ENCODE measurements at places on chromosomes 7 and 10.

DNA sequence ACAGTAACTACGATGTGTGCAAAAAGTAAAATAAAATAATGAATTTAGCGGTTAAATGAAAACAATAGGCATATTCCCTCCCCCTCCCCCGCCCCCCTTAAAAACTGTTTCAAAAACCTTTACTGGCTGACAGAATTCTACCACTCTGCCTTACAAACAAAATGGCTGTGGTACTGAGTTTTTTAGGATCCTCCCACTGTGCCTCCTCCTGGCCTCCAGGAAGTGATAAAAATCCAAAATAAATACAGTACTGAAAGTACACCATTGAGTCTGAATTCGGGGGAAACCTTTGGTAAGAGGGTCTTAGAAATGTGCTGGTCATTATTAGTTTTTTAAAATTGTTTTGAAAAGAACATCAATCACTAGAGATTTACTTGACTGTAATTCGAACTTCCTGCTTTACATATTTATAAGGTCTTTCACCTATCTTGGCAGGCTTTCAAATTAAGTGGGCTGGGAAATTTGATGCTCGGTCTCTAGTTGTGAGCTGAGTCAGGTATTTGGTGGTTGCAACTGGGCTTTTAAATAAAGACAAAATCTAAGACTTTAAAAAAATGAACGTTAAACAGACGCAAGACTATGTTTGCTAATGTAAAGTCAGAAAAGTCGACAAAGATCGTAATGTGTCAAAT lies 32.5 kb upstream of the EPC1 start:
- DNase-seq = peak; percentile 15

DNA sequence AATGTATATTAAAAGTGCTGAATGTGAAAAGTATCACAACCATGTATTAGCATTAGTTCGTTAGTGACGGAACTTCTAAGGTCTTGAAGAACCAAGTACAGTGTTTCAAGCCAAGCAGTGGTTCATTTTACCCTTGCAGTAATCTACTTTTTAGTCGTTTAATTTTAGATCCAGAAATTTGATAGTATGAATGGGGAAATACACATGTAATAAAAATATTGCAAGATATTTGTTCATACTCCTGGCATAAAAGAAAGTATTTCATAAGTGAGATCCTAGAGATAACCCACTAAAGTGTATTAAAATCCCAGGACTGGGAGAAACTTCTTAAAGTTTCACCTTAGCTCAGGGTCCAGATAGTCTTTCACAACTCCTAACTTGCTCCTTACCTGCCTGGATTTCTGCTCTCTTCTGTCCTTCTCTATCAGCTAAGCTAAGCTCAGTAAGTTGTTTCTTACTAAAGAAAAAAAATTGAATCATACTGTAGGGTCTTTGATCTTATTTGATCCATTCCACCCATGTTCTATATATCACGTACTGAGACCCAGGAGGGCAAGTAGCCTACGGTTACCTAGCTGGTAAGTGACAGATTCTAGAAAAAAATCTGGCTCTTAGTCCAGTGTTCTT lies 1.5 kb downstream of the BCAP29 start:
- DNase-seq = no peak

- no peak for DNase-seq
Measured at GRCh38 chr7:104857458-104858425, 156.3 kb upstream of the KMT2E start.

DNA sequence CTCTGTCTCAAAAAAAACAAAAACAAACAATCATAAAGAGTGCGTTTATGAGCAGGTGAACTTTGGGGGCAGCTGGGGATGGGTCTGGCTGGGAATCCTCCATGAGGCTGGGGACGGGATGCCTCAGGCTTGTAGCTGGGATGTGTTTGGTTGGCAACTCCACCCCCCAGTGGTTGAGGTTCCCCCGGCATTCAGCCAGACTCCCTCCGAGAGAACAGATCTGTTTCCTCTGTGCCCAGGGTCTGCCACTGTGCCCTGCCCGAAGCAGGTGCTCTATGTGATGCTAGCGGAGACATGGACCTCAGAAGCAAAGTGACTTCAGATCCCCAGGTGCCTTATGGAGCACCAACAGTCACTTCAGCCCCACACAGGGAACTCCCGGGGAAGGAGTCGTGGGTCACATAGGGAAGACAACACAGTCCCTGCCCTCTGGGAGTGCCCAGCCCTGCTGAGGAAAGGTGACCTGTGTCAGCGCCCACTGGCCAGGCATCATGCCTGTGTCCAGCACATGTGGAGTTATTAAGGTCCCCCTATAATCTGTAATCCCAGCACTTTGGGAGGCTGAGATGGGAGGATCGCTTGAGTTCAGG lies 29.3 kb upstream of the GTF2IRD1 start:
- no peak for DNase-seq

- no peak for DNase-seq
Measured at GRCh38 chr10:36256948-36257356, 614.9 kb upstream of the FZD8 start.

- DNase-seq = no peak
Measured at GRCh38 chr7:70693686-70694433, 438.1 kb upstream of the GALNT17 start.

GRCh38 chr10:3526727-3527501 lies 258.1 kb downstream of the KLF6 start:
- DNase-seq = no peak

DNA sequence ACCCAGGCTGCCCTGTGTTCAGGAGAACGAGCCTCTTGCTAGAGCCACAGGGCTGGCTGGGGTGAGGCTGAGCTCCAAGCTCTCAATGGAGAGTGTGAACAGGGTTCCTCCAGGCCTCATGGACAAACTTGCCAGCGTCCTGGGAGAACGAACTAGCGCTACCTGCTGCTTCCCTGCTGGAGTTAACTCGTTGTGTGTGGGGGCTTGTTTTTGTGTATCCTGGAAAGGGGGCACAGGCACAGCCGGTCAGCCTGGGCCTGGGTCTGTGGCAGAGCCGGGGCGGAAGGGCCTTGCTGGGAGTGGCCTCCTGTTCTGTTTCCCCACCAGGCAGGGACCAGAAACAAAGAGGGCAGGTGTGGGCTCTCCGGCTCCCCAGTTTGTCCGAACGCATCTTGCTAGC lies 259.2 kb downstream of the DNAJB6 start:
- DNase-seq = no peak

DNA sequence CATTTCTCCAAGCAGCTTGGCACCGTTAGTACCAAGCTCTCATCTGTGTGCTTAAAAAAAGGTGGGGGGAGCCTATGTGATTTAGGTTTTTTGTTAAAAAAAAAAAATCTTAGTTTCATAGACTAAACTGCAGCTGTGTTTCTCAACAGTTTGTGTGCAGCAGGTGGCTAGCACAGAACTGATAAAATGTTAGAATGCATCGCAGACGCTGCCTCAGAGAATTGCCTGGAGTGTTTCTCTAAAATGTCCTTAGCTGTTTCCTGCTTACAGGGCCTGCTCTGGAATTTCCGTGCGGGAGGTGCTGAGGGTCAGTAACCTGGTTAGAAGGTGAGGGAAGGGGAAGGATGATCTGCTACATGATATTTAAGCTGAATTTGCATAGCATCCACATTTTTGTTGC lies 268.9 kb downstream of the PLXDC2 start:
- no peak for DNase-seq

DNA sequence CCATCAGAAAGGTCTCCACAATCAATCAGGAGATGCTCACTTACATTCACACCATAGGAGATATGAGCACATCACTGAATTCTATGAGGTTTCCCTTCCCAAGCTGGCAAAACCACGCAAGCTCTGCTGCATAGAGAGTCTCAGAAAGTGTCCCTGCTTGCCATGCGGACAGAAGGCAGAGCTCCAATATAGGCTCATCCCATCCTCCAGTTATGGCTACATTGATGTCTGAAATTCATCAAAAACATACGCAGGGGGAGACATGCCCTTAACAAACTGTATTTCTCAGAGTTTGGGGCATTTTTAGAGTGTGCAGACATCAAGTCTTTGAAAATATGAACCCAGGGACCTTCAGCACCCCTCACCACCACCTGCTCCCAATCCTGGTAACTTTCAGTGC lies 2.9 kb downstream of the C10orf90 start:
- no peak for DNase-seq

GRCh38 chr7:31910191-31910590 lies 160.0 kb downstream of the PDE1C start:
- DNase-seq = no peak

- DNase-seq = no peak
Measured at GRCh38 chr7:4240520-4241303, 441.4 kb upstream of the FOXK1 start.

DNA sequence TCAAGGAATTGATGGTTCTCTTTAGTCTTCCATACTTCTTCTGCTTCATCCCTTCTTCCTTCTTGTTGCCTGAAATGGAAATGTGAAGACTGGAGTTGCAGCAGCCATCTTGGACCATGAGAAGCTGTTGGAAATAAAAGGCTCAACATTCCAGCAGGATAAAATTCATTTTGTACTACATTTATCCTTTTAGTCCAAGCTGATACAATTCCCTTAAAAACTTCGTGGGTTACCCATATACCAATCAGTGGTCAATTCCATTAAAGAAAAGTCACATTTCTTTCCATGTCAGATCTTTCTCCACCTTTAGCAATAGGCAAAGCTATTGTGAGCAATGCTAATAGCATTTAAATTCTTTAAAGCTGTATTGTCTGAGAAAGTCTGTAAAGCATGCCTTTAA lies 141.3 kb upstream of the LYZL2 start:
- DNase-seq = no peak

DNA sequence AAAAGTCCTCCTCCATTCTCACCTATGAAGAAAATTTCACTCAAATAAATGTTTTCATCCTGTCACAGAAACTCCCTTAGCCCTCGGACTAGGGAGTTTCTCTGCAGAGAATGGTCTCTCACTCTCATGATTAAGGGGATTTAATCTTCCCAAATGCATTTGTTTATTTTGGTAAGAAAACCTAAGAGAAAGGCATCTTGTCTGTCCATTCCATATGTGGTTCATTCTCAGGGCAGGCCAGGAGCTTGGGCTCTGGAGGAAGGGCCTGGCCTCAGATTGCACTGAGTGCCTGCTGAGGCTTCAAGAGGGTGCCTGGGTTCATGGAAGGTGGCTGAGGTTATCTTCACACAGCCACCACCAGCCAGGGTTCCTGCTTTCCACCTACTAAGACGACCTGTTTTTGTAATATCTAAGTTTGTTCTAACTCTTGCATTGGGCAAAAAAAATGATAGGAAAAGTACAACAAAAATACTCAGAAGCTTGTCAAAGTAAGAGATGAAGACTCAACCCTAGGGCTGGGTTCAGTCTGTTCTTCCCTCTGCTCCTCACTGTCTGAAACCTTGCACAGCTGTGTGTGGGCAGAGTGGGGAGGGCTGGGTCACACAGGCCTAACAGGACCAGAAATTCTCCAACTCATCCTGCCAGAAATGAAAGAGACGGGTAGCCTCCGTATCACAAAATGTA lies 186.7 kb downstream of the CXCL12 start:
- no peak for DNase-seq

- DNase-seq = no peak
Measured at GRCh38 chr10:29063806-29064644, 224.8 kb upstream of the LYZL1 start.

DNA sequence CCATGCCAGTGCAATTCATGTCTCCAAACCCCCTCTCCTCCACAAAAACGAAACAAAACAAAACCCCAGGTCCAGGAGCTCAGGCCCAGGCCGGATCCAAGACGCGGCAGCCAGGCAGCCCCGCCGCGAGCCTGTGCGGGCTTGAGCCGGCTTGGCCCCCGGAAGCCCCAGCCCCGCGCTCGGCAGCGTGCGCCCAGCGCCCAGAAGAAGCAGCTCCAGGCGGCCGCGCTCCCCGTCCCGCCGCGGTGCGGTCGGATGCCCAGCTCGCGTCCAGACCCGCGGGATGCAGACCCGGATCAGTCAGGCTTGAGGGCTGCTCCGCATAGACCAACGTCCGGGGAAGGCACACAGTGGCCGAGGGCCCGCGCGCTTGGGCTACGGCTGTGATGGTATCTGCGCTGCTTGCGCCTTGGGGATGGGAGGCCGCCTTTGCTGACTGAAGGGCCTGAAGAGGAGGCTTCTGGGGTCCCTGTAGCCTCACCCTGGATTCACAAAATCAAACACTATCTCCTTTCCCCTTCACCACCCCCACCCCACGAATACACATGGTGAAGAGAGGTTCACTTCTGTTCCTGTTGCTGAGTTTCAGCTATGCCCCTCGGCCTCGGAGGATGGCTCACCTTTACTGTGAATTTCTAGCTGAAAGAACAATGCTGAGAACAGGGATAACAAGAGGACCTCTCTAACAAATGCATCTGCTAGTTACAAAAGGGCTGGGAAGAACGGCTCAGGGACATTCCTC lies 79.9 kb upstream of the EN2 start:
- no peak for DNase-seq

DNA sequence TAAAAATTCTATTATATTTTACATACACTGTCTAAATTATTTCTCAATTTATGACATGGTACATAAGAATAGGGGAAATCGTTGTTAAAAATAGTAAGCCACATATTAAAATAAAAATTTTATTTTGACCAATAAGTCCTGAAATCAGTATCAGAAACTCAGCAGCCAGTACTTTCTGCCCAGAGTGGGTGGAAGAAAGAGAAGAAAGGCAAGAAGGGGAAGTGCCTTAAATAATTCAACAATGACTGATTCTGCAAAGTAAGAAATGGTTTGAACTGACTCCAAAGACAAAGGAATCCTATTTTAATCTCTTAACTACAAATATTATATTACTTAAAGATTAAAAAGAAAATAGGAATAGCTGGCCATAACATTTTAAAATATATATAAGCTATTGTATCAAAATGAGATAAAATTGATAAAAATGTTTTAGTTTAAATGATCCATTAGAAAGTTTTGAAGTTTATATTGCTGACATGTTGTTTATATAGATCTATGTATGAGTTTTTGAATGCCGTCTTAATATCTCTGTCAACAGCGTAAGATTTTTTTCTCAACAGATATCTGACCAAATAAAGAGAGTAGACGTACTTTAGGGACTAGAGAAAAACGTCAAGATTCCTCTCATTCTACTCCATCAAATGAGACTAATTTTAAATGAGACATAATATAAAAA lies 30.2 kb upstream of the NRCAM start:
- DNase-seq = no peak

DNA sequence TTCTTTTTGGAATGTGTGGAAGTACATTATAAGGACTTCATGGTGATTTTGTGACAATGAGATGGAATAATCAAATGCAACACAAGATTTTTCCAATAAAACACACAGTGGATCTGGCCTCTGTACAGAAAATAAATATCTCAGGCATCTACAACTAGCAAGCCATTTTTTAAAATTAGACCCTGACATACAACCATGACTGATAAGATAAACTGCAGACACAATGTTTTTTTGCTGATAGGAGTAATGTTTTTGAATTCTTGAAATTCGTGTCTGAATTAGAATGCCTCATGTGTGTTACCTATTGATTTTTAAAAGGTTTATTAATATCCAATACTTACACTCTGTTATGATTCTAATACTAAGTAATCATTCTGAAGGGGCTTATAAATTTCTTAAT lies 328.1 kb downstream of the HGF start:
- no peak for DNase-seq

DNA sequence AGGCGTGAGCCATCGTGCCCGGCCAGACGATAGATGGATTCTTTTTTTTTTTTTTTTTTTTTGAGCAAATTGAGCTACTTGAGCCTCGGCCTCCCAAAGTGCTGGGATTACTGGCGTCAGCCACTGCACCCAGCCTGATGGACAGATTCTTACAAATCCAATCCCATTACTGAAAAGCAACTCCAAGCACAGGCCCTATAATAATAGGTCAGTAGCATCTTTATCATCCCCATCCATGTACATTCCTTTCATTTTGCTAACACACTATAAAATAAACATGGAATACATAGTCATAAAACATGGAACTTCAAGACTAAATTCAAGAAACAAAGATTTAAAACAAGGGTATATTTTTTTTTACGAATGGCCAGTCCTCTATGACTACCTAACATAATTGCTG lies 16.0 kb upstream of the RSBN1L start:
- no peak for DNase-seq
